Body of pancreas (tissue), 4 donors: ENCODE measurements at places on chromosomes 4 and X.

DNA sequence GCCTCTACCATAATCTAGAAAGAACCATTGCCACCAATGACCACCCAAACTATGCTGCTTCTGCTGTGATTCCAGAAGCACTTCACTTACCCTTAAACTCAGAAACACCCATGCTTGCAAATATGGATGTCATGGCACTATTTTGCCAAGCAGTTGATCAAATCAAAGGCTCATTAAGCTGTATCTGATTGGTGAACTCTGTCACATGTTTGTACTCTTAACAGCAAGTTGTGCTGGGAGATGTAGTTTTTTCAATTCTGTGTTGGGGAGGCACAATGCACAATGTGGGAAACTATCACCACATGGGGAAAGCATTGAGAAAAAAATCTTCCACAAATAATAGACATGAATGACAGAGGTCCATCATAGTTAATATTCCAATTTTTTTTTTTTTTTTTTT lies 19.2 kb upstream of the SPCS3 start:
- DNase-seq = no peak

GRCh38 chrX:53374222-53374820 lies 48.1 kb downstream of the SMC1A start:
- DNase-seq = no peak

DNA sequence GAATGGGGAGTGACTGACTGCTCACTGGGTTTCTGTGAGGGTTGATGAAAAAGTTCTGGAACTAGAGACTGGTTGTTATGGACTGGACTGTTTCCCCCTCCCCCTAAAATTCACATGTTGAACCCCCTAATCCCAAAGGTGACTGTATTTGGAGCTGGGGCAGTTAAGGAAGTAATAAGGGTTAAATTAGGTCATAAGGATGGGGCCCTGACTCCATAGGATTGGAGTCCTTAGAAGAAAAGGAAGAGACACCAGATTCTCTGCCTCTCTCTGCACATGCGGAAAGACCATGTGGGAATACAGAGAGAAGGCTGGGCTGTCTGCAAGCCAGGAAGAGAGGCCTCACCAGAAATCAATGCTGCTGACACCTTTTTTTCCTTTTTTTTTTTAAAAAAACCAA lies 38.2 kb downstream of the ZBTB49 start:
- DNase-seq = no peak

- no peak for DNase-seq
Measured at GRCh38 chr4:124803641-124804040, 91.1 kb upstream of the ANKRD50 start.
